ENCODE measurements at places on chromosomes 5 and 9.
A peak's percentile ranks its signal among the peaks of the same experiment; 100 is the strongest.

- DNase-seq: no peak
These were observed 292.4 kb downstream of the CD180 start for GRCh38 chr5:66904189-66904588.

DNA sequence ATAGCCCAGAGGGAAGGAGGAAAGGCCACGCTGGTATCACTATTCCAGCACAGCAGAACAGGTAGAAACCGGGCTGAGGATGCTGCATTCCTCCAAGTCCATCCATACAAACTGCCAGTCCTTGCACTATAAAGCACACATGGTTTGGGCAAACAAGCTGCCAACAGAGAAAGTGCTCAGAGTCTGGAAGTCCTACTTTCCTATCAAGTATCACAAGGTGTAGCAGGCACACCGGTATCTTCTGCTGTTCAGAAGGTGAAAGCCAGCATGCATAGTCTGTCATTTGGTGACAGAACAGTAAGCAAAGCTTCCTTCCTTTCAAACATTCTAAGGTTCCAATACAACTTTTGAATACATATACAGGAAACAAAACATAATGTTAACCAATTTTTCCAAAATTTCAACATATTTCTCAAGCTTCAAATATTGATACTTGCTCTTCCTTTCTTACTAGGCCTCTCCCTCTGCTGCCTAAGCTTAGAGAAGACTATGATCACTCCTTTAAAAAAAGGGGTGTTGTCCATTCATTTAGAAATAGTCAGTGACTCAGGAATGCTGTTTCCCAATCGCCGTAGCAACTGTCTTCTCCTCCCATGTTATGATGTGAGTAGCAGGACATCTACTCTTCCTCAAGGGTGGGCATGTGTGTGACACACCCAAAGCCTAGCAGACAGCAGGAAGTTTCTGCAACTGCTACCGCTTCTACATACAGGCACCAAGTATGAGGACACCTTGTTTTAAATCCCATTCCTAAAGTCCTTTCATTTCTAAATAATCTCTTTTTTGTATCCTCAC is 14.7 kb downstream of the DIAPH1 start:
- DNase-seq: peak; percentile 57

GRCh38 chr9:108423433-108423832 is 432.4 kb downstream of the ACTL7B start:
- DNase-seq: no peak

DNA sequence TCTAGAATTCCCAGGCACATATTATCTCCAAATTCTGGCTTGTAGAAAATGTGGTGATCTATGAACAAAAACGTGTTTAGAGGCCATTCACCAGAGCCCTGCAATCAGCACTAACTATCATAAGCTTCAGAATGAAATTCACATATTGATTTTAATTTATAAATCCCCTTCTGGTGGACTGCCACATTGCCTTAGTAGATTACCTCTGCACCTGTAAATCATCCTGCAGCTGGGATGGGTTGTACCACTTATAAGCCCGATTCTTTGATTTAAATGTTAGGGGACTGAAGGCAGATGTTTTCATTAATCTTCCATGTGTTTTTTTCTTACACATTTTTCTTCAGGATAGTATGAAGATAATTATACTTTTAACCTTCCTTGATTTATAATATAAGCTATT is 140.7 kb upstream of the PTPRD start:
- DNase-seq: no peak

GRCh38 chr5:141326088-141326854 is 4.0 kb upstream of the PCDHGA1 start:
- DNase-seq: peak; percentile 82

GRCh38 chr5:82480331-82480730 is 202.2 kb upstream of the RPS23 start:
- no peak for DNase-seq

DNA sequence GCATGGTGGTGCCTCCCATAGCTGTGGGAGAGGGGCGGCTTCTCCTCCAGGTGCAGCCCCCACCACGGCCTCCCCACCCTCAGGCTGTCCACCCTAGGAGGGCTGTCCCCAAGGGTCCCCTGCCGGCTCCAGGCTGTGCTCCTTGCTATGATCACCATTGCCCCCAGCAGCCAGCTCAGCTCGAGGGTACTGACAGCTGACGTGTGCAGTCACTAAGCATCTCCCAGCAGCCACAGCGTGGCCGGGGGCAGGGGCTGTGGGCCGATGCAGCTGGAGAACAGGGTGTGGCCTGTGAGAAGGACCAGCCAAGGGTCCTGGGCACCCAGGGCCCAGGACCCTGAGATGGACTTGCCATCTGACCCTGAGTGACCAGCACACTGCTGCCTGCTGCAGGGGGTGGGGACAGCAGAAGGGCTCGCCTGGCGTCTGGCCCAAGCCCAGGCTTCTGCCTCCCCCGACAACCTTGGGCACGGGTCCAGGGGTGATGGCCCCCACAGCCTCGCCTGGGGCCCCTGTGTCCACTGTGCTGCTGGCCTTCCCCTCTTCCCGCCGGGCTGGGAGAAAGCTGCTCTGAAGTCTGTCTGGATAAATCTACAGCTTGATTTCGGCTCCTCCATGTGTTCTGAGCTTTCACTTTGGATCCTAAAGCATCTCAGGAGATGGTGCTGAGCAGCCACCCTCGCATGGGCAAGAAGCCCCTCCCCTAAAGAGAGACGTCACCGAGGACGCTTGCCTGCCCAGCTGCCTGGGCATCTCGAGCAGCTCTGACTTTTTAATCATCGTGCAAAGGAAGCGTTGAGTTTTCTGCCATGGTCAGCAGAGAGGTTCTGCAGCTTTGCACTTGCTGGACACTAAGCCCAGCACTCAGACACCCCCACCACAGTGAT is 5.5 kb downstream of the KCNT1 start:
- no peak for DNase-seq

DNA sequence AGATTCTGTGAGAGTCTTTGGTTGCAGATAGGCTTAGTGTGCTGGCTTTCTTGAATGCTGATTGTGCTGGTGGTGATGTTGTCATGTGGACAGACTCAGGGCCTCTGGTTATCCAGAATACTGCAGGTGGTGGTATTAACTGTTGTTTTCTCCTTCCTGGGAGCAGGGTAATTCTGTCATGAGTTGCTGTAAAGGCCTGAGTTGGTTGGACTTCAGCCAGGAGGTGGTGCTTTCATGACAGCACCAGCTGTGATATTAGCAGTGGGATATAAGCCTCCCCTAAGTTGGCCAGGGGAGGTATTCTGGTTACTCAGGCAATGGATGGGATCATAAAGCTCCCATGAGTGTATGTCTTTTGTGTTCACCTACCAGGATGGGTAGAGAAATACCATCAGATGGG is 16.4 kb upstream of the RNF180 start:
- DNase-seq: no peak

DNA sequence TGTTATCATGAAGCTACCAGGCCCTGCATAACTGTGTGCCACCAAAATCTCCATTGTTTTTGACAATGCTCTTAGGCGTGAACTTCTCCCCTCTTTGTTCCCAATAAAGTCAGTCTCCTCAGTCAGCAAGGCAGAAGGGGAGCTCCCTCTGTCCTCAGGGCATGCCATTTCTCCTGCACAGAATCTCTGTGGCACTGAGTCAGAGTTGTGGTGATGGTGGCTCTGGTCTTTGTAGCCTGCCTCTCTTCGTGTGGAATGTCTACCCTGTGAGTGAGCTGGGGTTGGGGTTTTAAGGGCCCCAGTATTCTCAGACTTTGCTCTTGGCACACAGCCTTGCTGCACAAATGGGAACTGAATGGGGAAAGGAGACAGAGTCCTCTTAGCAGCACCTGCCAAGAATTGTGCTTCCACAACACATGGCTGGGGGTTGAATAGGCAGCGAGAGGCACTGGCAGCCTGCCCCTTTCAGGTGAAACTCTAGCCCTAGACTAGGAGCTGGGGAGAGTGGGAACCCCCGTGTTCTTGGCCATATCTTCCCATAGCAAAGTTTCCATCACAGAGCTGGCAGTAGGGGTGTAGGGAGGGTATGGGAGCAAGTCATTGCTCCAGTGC is 146.6 kb downstream of the SH3GL2 start:
- DNase-seq: no peak

DNA sequence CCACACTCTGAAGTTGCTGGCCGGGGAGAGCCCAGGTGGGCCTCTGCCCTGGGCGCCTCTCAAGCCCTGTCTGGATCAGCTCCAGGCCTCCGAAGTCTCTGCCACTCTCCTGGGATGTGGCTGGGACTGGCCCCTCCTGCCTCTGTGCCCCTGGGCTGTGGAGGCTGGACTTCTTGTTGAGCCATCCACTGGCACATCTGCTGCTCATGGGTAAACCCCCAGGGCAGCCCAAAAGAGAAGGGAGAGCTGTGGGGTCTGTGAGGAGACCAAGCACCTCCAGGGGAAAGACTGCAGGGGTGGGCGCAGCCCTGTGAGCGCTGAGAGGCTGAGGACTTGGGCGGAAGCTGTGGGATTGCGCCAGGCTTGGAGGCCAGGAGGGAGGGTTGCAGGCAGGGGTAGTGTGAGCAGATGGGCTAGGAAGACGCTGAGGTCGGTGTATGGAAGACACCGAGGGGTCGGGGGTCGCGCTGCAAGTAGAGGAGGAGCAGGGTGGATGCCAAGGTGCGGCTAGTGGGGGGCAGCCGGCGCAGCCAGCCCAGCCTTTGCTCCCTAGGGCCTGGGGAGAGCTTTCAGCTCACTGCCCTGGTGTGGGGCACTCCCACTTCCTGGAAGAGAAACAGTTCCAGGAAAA is 118.1 kb downstream of the WNK2 start:
- DNase-seq: no peak

GRCh38 chr9:123999661-124000060 is 11.9 kb upstream of the LHX2 start:
- no peak for DNase-seq

- no peak for DNase-seq
These were observed 231.7 kb downstream of the ARHGAP26 start for GRCh38 chr5:143001764-143002351.

GRCh38 chr5:91170266-91170665 is 212.9 kb downstream of the ARRDC3 start:
- DNase-seq: no peak

DNA sequence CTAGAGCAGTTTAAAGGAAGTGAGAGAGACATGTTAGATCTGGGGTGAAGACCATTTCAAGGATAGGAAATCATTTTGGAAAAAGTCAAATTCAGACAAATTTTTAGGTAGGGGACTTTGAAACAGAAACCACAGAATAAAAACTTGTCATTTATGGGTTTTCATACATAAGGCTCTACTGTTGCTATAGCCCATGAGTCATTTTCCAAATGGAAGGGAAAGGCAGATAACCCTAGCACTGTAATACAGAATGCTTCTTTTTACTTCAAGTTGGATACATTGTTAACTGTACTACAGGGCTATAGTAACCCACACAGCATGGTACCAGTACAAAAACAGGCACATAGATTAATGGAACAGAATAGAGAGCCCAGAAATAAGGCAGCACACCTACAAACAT is 455.4 kb downstream of the EBF1 start:
- DNase-seq: no peak

DNA sequence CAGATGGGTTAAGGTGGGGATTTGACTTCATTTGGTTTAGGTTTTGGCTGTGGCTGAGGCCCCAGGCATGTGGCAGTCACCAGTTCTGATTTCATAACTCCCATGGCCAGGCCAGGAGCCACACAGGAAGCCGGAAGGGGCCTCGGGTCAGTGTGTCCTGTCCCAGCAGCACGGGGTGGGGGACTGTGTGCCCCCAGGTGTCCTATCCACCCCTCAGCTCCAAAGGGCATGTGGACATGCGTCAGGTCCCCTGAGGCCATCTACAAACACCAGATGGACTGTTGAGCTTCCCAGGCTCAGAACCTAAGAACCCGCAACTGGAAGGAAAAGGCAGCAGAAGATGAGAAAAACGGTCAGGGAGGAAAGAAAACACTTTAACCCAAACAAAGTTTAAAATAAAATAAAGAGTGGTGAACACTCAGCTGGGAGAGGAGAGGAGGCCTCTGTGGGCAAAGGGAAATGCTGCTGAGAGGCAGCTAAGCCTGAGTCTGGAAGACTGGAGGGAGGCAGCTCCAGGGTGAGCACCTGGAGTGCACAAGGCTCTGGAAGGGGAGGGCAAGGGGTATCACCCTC is 260.8 kb downstream of the AUH start:
- DNase-seq: no peak

- DNase-seq: no peak
These were observed 82.1 kb downstream of the TMEM232 start for GRCh38 chr5:110644357-110644756.

DNA sequence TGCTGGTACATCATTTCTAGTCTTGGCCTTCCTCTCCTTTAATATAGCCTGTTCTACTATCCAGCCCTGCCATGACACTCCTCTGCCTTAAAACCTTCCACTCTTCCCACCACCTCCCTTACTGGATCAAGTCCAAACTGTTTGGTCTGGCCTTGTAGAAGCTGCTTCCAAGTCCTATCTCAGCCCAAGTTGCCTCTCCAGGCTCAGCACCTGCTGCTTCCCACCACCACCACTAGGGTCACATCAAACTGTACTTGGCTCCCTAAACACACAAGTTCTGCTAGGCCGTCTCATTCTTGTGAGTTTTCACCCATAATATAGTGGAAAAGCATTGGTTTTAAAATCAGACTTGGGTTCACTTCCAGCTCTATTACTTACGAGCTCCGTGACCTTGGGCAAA is 1.4 kb downstream of the NDUFA8 start:
- peak; percentile 59 for DNase-seq

- DNase-seq: peak; percentile 32
These were observed 122.3 kb upstream of the WWC1 start for GRCh38 chr5:168168978-168169698.

DNA sequence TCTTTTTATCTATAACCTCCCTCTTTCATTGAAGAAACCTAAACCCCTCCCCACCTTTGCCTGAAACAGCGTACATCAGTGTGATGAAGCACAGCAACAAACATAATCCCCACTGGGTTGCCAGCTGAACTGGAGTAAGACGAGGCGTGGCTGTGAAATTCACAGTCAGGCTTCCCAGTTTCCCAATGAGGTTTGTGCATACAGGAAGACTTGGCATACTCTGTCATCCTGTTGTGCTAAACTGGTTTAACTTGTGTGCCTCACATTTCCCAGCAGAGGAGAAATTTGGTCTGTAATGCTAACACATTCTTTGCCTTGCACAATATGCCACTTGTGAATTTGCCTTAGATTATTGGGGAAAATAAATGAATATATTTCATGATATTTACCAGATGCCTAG is 121.5 kb downstream of the SV2C start:
- DNase-seq: no peak

- peak; percentile 38 for DNase-seq
These were observed 299.4 kb upstream of the RASA1 start for GRCh38 chr5:86968301-86968753.

GRCh38 chr9:133669182-133669801 is 33.1 kb downstream of the DBH start:
- DNase-seq: no peak

DNA sequence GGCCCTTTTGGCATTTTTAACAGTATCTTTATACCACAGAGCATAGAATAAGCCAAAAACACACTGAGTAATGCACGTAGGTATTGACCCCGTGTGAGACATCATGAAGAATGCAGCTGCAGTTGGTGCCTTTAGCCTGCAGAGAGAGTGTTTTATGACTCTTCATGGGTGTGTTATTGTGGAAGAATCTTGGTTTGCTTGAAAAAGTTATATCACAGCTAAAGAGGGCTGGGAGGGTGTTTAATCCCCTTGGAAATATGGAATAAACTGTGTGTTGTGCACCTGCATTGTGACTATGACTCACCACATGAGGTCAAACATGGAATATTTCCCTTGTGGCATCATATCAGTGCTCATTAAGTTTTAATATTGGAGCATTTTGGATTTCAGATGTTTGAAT is 458.7 kb downstream of the CDH9 start:
- no peak for DNase-seq

GRCh38 chr5:86465052-86465838 is 152.5 kb upstream of the COX7C start:
- no peak for DNase-seq

Measured in heart left ventricle (tissue), 16 donors.